CD4-positive, alpha-beta T cell treated with Interleukin-17A for 4 hours (primary cell): ENCODE measurements at places on chromosomes 5 and 9.

DNA sequence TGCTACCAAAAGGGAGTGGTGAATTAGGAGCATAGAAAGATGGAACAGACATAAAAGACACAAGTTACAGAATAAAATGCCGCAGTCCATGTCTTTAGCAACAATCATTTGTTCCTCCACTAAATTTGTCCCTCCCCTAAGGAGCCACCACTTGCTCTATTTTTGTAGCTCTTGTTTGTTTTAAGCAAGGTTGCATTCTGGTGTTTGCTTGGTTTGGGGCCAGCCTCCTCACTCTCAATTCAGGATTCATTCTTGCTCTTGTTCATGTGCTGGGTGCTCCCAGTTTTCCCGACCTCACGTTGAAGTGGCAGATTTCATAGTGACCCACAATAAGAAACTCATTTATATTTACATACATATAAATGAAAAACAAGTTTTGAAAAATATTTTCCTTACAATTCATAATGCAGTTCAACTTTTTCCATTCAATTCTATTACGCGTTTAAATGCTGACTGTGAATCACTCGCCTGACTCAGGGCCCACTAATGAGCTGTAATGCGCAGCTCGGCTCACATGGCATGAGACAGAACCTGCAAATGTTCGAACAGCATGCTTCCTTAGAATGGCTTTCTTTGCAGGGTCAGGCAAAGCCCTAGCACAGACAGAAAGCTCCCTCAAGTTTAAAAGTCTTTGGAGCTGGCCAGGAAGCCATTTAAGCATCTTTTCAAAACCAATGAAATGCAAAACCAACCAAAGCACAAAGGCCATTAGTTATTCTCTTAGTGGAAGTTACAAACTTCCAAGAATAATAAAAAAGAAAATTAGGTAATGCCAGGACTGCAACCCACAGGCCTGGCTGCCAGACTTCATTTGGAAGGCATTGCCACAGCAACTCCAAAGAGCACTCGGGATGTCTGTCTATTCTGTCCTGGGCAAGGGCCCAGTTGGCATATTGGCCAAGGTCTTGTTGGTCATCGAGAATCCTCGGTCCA, 41.7 kb downstream of the RETREG1 start:
- no peak for DNase-seq

DNA sequence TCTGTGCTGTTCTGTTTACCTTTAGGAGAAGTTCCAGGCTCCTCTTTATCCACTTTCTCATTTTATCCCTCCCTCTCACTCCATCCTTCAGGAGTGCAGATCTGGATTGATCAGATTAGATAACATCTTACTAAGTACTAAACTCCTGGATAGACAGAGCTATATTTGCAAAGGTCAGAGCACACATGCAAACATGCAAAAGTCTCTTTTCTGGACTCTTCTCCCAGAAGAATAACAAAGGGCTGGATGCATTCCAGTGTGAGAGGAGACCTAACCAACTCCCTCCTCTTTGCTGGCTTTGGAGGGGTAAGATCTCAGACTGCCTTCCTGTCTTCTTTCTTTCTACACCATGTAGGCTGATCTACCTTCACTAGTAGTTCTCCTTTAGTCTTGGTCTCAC, 21.4 kb downstream of the GARNL3 start:
- DNase-seq, result no peak

DNA sequence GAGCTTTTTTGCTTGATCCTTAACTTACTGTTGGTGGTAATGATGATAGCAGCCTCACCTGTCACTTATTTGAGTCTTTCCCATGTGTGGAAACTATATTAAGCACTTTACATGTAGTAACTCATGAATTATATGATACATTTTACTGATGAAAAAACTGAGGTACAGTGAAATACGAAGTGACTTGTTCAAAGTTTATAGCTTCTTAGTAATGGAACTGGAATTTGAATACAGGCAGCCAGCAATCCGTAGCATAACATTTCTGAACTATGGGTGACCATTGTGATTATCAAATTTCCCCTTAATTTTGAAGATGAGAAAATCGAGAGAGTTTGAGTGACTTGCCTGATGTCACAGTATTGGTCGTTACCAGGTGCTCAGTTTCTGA, 17.3 kb downstream of the SCAMP1 start:
- no peak for DNase-seq

DNA sequence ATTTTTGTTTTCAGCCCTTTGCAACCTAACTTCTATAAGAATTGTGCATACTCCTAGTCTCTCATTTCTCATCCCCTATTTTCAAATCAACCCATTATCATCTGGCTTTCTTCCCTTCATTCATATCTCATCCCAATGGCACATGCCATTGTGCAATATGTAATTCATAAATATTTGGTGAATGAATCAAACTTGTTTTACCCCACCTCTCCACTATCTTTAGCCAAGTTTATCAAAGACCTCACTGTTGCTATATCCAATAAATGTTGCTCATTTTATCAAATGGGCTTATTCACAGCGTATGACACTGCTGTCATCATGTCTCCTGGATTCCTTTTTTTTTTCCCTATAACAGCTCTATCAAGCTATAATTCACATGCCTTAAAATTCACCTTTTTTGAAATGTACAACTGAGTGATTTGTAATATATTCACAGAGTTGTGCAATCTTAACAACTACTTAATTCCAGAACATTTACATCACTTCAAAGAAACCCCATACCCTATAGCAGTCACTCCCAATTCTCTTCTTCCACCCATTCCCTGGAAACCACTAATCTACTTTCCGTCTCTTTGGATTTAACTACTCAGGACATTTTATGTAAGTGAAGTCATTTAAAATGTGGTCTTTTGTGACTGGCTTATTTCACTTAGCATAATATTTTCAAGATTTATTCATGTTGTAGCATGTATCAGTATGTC, 214.4 kb upstream of the PAPPA start:
- DNase-seq, result no peak

GRCh38 chr9:69130456-69131441, 43.3 kb upstream of the TJP2 start:
- DNase-seq, result no peak

- DNase-seq, result no peak
These were observed 14.1 kb upstream of the MOCS2 start for GRCh38 chr5:53123702-53124101.
